ENCODE measurements at places on chromosomes 6 and 20. TPM values are rescaled to one million over a fixed set of nuclear protein-coding genes. Genes with fewer than 3 reads are reported as not detected.

DNA sequence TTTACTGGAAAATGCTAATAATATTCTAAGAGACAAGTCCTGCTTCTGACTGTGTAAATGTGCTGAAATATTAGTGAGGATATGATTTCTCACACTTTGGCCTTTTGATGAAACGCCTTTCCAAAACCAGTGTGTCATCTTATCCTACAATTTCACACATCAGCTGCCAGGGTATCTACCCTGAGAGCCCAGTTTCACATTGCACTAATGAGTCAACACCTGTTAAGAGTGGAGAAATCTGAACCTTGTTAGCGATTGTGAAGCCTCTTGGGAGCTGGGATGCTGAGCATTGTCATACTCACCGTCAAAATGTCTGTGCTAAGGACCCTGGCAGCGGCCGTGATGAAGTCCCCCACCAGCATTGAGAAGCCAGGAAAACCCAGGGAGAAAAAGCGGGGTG is 166.0 kb downstream of the RALGAPA2 start:
- H3K27me3 ChIP-seq, result no peaks in the 10 kb centered on the region
- H3K4me3 ChIP-seq, result no peak overlapping the region
- DNase-seq, result no peak
- no peak overlapping the region for H3K27ac ChIP-seq

DNA sequence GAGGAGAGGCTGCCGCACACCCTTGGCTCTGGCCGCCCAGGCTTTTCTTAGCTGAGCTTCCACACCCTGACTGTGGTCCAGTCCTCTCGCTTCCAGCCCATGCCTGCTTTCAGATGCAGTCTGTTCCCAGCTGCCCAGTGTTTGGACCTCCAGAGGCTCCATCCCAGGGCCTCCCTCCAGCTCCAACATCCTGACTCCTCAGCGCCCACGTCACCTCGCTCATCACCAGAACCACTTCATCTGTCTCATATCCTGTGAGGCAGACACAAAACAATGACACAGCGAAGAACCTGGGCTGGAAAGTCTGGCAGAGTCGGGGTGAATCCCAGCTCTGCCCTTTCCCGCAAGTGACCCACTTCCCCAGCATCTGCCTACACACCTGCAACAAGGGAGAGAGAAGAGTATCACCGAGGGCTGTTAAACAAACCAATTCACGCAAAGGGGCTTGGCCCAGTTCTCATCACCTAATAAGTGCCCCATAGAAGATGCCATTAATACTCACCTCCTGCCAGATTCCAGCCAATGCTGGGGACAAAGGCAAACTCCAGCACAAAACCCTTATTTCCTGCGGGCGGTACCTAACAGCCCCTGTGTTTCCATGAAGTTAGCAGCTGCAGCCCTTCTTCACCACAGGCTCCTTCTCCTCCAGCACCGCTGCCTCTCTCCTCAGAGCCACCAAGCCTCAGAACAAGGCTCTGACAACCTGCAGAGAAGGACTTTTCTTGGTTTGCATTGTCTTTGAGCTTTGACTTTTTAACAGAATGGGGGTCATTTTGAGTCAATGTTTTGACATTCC is 133.4 kb upstream of the CDH4 start:
- no peaks in the 10 kb centered on the region for H3K4me1 ChIP-seq
- no peak overlapping the region for H3K27ac ChIP-seq
- no peak overlapping the region for H3K4me3 ChIP-seq
- no peaks in the 10 kb centered on the region for H3K36me3 ChIP-seq
- no peaks in the 10 kb centered on the region for H3K27me3 ChIP-seq

GRCh38 chr6:150233843-150234269 is 91.0 kb downstream of the PPP1R14C start:
- H3K4me3 ChIP-seq, result no peak overlapping the region
- DNase-seq, result no peak
- peaks cover 11% of the 10 kb centered on the region for H3K36me3 ChIP-seq
- H3K27ac ChIP-seq, result no peak overlapping the region

DNA sequence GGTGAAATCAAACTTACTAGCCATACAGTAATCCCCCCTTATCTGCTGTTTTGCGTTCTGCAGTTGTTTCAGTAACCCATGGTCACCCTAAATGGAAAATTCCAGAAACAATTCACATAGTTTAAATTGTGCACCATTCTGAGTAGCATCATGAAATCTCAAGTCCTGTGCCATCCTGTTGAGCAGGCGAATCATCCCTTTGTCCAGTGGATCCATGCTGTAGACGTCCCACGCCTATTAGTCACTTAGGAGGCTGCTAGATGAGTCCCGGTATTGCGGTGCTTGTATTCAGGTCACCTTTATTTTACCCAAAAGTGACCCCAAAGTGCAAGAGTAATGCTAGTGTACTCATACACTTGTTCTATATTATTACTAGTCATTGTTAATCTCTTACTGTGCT is 46.4 kb downstream of the HECA start:
- no peaks in the 10 kb centered on the region for H3K27me3 ChIP-seq
- H3K36me3 ChIP-seq, result peaks cover 63% of the 10 kb centered on the region
- H3K4me1 ChIP-seq, result peaks cover 41% of the 10 kb centered on the region

MAS1 gene
- total RNA-seq, result not detected

KIFC1 gene
- total RNA-seq, result 133 TPM

C20orf141 gene
- total RNA-seq, result not detected
